ENCODE measurements at places on chromosomes 5 and 9.

DNA sequence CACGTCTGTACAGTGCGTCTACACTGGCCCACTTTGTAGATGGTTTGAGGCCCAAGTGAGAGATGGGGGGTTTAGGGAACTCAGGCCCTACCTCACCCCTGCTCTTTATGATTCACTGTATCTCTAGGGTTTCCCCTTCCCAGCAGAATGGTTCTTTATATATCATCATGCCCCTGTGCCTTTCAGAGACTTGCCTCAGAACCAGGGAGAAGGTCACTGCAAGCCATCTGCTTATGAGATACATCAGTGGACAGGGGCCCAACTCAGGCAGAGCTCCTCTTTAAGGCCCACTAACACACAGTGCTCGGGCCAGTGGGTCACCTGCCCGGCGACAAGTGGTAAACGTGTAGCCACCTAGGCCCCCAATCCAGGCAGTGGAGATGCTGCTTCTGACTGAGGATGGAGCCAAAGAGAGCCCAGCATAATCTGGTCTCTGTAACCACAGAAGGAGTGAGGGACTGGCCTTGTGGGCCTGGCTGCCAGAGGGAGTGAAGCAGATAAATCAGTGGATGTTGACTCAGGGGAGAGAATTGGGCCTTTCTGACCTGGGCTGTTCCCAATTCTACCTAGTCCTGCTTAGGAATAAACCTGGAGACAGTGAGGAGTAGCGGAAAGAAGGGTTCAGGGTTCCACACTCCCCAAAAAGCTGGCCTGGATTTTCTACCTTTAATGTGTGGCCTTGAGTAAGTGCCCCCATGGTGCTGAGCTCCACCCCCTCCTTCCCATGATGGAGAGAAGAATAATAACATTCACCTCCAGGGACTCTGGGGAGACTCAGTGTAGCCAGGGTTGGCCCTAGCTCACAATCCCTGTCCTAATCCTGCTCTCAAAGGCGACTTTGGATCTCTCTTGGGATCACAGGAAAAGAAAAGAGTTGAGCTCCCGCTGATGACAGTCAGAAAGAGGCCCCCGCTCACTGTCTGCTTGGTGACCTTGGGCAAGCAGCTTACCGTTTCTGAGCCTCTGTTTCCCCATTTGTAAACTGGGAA is 2.8 kb upstream of the DUSP1 start:
- no peak for DNase-seq

GRCh38 chr5:158847772-158848171 is 251.9 kb downstream of the EBF1 start:
- no peak for DNase-seq

DNA sequence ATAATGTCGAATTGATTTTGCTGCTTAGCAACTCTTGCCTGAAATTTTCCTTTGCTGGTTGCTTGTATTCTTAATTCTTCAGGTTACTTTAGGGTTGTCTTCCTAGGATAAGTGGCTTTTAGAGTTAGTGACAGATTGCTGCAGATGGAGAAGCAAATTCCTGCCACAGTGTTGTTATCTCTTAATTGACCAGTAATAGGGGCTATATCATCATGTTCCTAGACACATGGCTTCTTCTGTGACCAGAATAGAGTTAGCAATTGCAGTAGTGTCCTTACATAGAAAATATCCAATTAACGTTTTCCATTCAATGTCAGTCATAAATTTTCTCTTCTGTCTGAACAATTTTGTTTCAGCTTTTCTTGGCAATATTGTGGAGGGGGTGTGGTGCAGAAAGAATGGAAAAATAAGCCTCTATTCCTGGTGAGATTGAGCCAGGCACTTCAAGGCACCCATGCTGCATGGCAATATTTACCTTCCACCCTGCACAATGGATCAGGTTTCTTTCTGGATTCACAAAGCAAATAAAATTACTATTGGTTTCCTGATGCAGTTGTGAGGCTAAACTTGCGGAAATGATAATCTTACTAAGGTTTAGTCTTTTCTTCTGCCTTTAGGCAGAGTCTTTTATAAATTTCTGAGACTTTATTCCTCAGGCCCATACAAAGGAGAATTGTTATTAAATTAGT is 1481.5 kb downstream of the EFNA5 start:
- no peak for DNase-seq

GRCh38 chr5:94433397-94434163 is 184.8 kb downstream of the KIAA0825 start:
- no peak for DNase-seq
